ENCODE measurements at places on chromosomes 3 and 15. TPM values are rescaled to one million over a fixed set of nuclear protein-coding genes. Genes with fewer than 3 reads are reported as not detected.

ISLR gene
- total RNA-seq, result not detected

COL6A6 gene
- total RNA-seq, result not detected

MASP1 gene
- not detected for total RNA-seq

A4GNT gene
- not detected for total RNA-seq

PP2D1 gene
- total RNA-seq, result not detected
